ENCODE measurements at places on chromosomes 13 and 19.
A peak's percentile ranks its signal among the peaks of the same experiment; 100 is the strongest.

GRCh38 chr13:75550159-75550567 lies 572 bp downstream of the UCHL3 start:
- DNase-seq = peak; percentile 6

GRCh38 chr13:49679246-49679645 lies 12.0 kb downstream of the EBPL start:
- peak; percentile 10 for DNase-seq

DNA sequence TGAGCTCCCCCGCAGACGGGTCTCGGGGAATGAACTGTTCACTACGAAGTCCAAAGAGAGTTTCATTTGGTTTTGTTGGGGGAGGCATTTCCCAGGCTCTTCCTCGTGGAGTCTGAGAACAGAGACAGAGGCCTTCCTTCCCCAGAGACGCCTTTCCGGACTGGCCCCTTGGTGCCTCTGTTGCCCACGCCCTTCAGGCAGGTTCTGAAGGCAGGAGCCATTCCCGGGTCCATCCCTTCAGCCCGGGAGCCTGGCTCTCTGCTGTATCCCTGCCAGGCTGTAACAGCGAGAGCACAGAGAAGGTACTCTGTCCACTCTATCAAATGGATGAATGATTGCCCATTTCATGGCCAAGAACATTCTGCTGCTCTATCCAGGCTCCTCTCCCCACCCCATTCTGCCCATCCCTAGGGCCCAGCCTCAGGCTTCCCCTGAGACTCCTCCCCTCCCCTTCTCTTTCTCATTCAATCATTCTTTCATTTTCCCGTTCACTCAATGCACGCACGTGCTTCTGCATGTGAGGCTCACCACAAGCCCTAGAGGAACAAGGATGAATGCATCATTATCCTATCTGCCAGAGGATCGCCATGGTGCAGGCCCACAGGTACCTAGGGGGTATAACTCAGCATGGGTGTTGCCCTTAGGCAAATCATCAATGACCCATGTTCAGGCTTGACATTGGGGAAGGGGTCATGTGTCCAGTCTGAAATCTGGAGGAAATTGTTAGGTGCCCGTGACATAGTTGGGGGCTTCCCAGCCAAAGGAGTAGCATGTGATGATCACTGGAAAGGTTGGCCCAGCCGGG lies 298.6 kb downstream of the ZNF536 start:
- no peak for DNase-seq

- no peak for DNase-seq
These were observed 30.8 kb downstream of the FAM124A start for GRCh38 chr13:51252954-51253532.

DNA sequence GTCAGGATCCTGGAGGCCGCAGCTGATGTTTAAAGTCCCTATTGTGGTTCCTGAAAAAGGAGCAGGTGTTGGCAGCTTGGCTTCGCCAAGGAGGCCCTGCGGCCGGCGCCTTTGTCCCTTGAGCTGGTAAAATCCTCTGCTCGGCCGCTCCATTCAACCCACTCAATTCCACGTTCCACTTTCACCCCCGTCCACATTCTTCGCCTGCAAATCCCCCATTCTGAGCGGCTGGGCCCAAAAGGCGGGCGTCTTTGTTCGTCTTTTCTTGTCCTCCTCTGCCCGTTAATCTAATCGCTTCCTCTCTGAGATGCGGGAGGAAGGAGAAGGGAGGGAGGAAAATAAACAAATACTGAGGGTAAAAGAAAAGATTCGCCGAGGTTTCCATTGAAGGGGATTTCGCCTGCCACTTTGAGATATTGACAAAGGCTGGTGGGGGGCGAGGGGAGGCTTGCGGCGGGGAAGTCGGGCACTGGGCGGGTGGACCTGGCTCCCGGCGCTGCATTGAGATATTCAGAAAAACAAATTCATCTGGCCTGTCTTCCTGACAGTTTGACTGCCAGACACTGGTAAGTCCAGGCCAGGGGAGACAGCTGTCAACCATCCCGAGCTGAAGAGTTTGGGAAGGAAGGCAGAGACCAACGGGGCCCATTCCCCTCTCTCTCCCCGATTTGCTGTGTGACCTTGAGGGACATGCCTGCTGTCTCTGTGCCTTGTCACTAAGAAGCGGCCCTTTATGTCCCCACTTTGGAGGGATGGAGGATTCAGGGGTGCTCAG lies 37.6 kb downstream of the ZNRF4 start:
- DNase-seq = no peak

GRCh38 chr19:53772943-53773342 lies 51.2 kb downstream of the NLRP12 start:
- peak; percentile 75 for DNase-seq

DNA sequence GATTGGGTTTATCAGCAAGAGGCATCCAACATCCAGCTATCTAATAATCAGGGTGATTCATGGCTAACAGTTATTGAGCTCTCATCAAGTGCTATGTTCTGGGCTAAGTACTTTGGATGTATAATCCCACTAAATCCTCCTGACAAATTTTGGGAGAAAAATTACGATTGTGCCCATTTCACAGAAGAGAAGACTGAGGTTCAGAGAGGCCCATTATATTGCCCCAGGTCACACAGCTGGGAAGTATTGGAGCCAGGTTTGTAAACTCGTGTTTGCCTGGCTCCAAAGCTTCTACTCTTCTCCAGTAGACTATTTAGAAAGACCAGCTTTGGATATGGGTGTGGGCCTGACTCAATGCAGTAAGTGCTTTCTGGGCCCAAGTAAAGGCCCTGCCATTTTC lies 20.9 kb upstream of the CALM3 start:
- no peak for DNase-seq

DNA sequence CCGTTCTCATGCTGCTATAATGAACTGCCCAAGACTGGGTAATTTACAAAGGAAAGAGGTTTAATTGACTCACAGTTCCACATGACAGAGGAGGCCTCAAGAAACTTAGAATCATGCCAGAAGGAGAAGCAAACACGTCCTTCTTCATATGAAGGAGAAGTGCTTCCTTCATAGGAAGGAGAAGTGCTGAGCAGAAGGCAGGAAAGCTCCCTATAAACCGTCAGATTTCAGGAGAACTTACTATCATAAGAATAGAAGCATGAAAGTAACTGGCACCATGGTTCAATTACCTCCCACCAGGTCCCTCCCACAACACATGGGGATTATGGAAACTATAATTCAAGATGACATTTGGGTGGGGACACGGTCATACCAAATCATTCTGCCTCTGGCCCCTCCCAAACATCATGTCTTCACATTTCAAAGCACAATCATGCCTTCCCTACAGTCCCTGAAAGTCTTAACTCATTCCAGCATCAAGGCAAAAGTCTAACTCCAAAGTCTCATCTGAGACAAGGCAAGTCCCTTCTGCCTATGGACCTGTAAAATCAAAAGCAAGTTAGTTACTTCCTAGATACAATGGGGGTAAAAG lies 10.6 kb downstream of the ACOD1 start:
- DNase-seq = no peak

GRCh38 chr19:45117167-45117594 lies 24.2 kb downstream of the PPP1R37 start:
- DNase-seq = no peak

DNA sequence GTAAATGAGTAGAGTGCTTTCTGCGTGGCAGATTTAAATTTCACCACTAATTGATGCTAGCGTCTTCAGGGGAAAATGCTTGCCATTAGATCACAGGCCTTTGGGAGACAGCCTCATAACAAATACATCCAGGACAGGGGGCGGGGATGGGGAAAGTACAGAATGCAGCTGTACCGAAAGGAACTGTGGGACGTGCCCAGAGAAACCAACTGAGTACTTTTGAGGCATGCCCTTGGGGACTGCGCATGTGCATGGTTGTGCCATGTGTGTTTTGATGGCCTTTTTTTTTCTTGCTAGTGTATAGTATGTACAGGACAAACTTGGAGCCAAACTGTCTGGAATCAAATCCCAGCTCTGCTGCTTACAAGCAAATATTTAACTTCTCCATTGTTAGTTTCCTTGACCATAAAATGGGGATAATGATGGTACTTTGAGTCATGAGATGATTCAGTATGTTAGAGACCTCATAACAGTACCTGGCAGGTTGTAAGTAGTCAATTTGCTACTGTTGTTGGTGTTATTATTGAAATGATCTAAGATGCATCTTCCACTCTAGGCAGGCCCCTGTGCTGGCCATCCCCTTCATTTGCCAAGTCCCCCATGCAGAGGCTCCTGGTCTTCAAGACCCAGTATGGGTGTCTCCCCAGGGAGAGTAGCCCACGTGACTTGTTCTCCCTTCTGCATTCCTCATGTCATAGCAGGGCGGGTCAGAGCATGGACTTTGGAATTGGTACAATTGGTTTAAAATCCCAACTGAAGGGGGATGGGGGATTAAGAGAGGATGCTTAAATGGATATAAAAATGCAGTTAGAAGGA lies 68.3 kb upstream of the NPAS1 start:
- DNase-seq = peak; percentile 22

DNA sequence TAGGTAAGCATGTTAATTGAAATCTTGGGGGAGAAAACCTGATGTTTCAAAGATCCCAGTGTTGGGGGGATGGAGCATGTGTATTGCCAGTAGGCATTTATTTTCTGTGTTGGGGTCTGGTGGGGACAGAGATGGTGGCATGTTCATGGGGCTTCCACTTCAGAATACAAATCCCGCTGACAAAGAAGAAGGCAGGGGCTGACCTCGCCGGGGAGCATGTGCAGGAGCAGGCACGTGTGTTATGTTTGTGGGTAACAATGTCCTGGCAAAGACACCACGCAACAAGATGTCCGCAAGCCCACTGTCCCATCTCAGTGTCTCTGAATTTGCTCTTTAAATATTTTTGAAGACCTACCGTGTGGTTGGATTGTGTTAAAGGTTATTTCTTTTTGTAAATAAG lies 164.5 kb downstream of the TEX29 start:
- DNase-seq = no peak

GRCh38 chr13:110403721-110404120 lies 96.6 kb downstream of the COL4A2 start:
- DNase-seq = no peak

DNA sequence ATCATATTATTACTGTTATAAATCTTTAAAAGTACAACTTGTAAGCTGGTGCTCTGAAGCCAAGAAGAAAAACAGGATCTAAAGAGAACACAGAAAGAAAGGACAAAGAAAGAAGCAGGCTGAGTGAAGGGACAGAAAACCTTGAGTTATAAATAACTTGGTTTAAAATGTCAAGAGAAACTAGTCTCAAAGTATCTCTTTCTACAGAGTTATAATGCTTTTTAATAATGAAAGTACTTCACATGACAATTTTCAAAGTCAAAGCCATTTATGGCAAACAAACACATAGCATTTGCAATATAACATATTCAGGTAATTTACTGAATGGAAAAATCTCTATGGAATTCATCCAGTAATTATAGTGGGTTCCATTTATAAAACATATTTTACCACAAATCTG lies 33.4 kb downstream of the CAB39L start:
- no peak for DNase-seq

DNA sequence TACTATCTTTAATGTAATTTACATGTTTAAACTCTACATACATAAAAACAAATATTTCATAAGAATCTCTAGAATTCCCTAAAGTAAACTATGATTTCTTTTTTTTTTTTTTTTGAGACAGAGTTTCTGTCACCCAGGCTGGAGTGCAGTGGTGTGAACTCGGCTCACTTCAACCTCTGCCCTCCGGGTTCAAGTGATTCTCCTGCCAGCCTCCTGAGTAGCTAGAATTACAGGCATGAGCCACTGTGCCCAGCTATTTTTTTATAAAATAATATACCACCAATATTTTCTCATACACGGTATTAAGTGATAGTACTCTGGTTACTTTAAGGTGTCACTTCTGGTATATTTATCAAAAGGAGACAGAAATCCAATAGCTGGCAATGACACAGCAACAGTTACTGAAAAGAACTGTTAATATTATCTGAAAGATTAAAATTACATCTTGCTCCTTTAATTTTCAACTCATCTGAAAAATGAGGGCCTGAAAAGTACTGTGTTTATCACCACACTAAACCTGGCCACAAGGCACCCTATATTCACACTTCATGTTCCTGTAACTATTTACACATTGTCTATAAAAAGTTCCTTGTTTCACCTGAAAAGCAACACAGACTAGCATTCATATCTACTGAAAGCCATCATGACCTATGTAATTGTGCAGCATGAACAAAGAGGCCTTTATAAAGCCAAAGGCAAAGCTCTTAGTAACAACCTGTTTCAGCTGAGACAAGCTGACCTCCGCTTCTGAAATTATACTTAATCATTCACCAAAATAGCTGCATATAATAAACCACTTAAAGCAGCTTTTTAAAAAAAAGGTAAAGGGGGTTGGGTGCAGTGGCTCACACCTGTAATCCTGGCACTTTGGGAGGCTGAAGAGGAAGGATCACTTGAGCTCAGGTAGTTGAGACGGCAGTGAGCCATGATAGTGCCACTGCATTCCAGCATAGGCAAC lies 106.1 kb downstream of the SLC25A15 start:
- peak; percentile 43 for DNase-seq

DNA sequence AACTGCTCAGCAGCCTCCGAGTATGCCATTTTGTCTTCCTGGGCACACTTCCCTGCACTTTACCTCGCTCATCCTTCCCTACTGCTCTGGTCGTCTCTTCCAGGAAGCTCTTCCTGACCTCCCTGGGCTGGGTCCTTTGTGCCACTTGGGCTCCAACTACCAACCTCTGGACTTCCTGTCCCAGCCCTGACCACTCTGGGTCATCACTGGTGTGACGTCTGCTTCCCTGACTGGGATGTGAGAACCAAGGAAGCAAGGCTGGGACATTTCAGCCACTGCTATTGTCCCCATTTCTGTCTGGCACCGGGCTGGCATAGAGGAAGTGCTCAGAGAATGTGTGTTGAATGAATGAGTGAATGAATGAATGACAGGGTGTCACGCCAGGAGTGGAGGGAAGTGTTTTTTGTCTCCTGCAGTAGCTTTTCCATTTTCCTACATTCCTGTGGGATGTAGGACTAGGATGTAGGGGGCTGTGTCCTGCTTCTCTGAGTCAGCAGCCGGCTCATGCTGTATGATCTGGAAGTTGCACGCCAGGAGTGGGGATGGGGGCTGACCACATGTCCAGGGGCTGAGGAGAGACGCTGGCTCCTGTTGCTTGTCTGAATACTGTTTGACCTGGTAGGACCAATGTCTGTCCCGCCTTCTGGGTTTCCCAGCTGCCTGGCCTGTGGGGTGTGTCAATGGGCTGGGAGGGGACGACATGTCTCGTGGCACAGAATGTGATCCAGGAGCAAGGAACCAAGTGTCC lies 14.7 kb downstream of the NOVA2 start:
- no peak for DNase-seq

Measured in Calu3 (cell line).